ENCODE measurements at places on chromosomes 3 and 15. TPM values are rescaled to one million over a fixed set of nuclear protein-coding genes. Genes with fewer than 3 reads are reported as not detected.
A peak's percentile ranks its signal among the peaks of the same experiment; 100 is the strongest.

Gene CLDN18
- total RNA-seq = not detected

DNA sequence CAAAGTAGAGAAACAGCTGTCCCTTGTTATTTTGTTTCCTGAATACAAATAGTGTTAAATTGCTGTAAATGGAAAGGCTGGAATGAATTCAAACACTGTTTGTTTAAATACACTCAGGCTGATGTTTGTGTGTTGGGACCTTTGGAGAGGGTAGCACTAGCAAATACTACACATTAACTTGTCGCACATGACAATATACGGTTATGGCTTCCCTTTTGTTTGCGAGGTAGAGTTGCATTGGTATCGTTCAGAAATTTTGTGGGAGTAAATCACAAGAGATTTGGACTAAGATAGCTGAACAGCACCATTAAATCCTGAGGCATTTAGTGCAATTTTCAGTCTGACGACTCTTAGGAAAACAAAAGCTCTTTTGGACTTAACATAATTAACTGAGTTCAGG, 213.0 kb upstream of the ROBO2 start:
- DNase-seq = no peak

DNA sequence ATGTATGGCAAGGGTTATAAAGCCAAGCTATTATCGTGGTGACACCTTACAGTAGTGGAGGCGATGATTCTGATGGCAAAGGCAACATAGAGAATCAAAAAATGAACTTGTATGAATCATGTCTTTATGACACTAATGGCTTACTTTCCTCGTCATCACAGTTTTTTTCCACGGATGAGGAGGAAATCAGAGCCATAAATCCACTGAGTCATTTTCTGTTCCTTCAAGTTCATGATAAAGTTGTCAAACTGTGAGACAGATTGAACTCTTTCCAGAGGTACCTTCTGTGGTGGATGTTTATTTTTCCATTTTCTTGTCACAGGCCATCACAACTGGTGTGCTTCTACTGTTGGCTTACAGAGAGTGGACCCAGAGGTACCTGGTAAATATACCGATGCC, 8.5 kb downstream of the TMEM212 start:
- DNase-seq = no peak

Gene CCDC191
- total RNA-seq = 2.1 TPM

Gene KBTBD12
- not detected for total RNA-seq

- DNase-seq = no peak
Observed at GRCh38 chr3:95028688-95029087, 965.8 kb downstream of the NSUN3 start.

DNA sequence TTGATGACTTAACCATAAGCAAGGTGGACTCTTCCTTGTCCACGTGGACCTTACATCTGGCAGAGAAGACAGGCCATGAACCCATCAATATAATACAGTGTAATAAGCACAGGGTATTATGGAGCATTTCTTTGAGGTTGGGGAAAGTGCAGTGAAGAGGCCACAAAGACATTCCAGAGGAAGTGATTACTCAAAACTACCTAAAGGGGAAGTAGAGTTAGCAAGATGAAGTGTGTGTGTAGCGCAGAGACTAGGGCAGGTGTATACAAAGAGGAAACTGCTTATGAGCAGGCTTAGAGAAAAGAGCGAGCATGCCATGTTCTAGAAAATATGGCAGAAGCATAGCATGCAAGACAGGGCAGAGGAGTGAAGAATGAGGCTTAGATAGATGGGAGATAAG, 17.9 kb downstream of the CP start:
- no peak for DNase-seq

- peak; percentile 52 for DNase-seq
Observed at GRCh38 chr15:75647370-75648155, at the start of gene SNX33. Gene SNX33, plus strand, starts transcription at chr15:75647912. Its CDS starts 1,191 bp downstream, at chr15:75649103.

Gene MME
- not detected for total RNA-seq

DNA sequence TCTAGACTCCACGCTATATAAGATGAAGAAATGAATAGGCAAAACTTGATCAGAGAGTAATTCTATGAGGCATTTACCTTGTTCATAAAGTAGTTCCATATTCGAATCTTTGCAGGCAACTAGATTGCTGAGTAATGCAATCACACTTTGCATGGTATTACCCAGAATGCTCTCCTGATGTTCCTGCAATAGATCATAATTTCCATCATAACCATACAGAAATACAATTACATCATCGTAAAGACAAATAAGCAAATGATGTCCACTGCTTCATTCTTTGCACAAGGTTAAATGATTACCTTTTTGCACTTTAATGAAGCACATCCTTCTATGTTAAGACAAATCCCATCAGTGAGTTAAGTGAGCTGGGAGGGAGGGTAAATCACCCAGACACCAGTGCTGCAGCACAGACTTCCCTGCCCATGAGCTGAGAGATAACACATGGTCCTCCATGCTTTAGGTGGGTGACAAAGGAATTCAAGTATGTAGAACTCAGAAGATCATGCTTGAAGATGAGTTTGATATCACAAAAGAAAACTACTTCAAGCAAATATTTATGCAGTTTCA, 366.7 kb downstream of the CTNNB1 start:
- no peak for DNase-seq

DNA sequence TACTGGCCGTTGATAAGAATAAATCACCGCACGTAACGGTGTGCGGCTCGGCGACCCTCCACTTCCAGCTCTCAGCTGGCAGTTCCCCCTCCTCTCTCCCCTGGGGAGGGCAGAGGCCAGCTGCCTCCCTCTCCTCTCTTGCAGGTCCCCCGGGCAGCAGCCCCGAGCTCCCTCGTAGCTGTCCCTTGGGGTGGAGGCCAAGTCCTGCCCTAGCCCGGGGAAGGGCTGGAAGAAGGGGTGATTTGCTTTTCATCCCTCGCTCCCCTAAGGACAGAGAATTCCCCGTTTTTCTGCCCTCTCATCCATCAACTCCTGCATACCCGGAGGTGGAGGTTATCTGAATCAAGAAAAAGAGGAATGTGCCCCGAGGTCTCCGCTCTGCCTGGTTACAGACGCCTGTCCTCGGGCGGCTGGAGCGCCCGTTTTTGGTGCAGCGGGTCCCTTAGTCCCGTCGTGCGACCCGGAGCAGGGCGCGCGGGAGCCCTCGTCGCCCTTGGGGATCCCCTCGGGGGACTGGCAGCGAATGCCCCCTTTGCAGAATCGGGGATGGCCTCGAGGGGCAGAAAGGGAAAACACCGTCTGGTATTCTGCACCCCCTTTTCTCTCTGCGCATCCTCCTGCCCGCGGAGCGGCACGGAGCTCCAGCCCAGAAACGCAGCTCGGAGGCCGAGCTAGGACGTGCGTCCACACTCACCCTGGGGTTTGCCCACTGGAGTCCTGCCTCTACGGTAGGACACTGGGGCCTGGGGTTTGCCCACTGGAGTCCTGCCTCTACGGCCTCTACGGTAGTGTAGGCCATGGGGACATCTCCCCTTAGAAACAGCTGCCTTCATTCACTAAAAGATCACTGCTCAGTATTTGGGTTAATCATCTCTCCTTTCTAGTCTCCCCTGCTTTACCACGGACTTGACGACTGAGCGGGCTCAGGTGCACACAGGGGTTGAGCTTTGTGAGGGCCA, 2.2 kb downstream of the PTPRG start:
- DNase-seq = no peak

Gene GPR149
- not detected for total RNA-seq

DNA sequence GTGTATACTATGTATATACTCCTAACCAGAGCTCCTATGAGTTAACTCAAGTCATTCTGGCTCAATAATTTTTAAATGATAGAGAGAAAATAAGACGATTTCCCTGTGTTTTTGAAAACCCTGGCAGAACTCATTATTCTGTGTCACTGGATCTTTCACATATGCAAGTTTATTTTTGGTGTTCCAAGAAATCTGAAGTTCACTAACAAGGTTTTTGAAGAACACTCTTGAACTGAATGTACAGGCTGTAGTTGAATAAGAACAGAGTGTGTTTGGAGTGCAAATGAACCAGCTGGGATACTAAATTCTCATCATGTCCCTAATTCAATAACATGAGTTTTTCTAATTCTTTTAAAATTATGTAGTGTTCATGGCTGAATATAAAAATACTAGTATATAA, 466.9 kb upstream of the SUCLG2 start:
- DNase-seq = no peak

Measured in activated T-helper 1 cell treated with anti-CD3 and anti-CD28 coated beads, Interleukin-12 subunit alpha, Interleukin-12 subunit beta, Interleukin-2, Interleukin-4 antibody, amounts not matched to agents 30 ng/mL and 10 ng/mL and 1 ng/mL, durations not matched to agents 14 hours and 24 hours and 36 hours (primary cell).